Smooth muscle cell of the umbilical artery (primary cell): ENCODE measurements at places on chromosomes 11 and 22. TPM values are rescaled to one million over a fixed set of nuclear protein-coding genes. Genes with fewer than 3 reads are reported as not detected.

The NPAS4 gene
- not detected in 2 replicates for total RNA-seq

The CSNK1E gene
- 93.2 and 181 TPM in 2 replicates for total RNA-seq

The OR8A1 gene
- not detected in 2 replicates for total RNA-seq

The CADM1 gene
- total RNA-seq = 8.4 and 65.3 TPM in 2 replicates

The SMIM35 gene
- total RNA-seq = not detected in 2 replicates

The LINC01488 gene
- not detected in 2 replicates for total RNA-seq

The BTBD18 gene
- total RNA-seq = not detected in 2 replicates

The VWCE gene
- 1.6 and 1.8 TPM in 2 replicates for total RNA-seq

The MMP12 gene
- total RNA-seq = 0.18 and 1.2 TPM in 2 replicates

The GPR83 gene
- total RNA-seq = under 0.01 and 0.09 TPM in 2 replicates

The MAP4K2 gene
- 11.0 and 19.2 TPM in 2 replicates for total RNA-seq

The OR52A1 gene
- total RNA-seq = not detected in 2 replicates

The HTR3B gene
- total RNA-seq = not detected in 2 replicates

The TMA7B gene
- total RNA-seq = not detected in 2 replicates

The KCNJ5 gene
- total RNA-seq = not detected in 2 replicates

The SLC22A12 gene
- total RNA-seq = not detected in 2 replicates
